Placental epithelial cell (primary cell): ENCODE measurements at places on chromosomes 6 and 20. TPM values are rescaled to one million over a fixed set of nuclear protein-coding genes. Genes with fewer than 3 reads are reported as not detected.

Gene CASS4
- total RNA-seq: under 0.01 and 1.5 TPM in 2 replicates

Gene FOXA2
- total RNA-seq: not detected in 2 replicates

Gene PCED1A
- total RNA-seq: 39.0 and 54.6 TPM in 2 replicates

Gene ZNF343
- total RNA-seq: 9.8 and 11.8 TPM in 2 replicates

Gene PERP
- total RNA-seq: 96.2 and 135 TPM in 2 replicates

Gene PRSS16
- total RNA-seq: 6.9 and 10.2 TPM in 2 replicates

Gene TINAG
- not detected in 2 replicates for total RNA-seq

Gene DDO
- total RNA-seq: not detected in 2 replicates

Gene PGC
- total RNA-seq: not detected in 2 replicates

Gene FOXF2
- under 0.01 TPM in 1 of 2 replicates, not detected in the other for total RNA-seq

Gene MEP1A
- not detected in 2 replicates for total RNA-seq

Gene C6orf58
- not detected in 2 replicates for total RNA-seq

Gene HTR1B
- 0.65 and 5.1 TPM in 2 replicates for total RNA-seq

Gene LINC00237
- not detected in 2 replicates for total RNA-seq

Gene NOX3
- total RNA-seq: not detected in 2 replicates

Gene HMGCLL1
- not detected in 2 replicates for total RNA-seq

Gene STX16
- 17.4 and 41.6 TPM in 2 replicates for total RNA-seq

Gene CLIC5
- 1.2 and 1.5 TPM in 2 replicates for total RNA-seq

Gene TMEM30A
- 75.0 and 123 TPM in 2 replicates for total RNA-seq

Gene SOBP
- not detected in 2 replicates for total RNA-seq

Gene ADGB
- 0.39 TPM in 1 of 2 replicates, not detected in the other for total RNA-seq

Gene EPPIN
- 0.11 TPM in 1 of 2 replicates, not detected in the other for total RNA-seq

Gene SPEF1
- total RNA-seq: 0.22 TPM in 1 of 2 replicates, not detected in the other

Gene TFAP2D
- total RNA-seq: not detected in 2 replicates

Gene CNBD2
- total RNA-seq: 3.5 and 4.3 TPM in 2 replicates

Gene PSORS1C1
- total RNA-seq: 4.6 and 41.2 TPM in 2 replicates

Gene NOTCH4
- 0.98 and 3.5 TPM in 2 replicates for total RNA-seq

Gene POLR3F
- total RNA-seq: 11.8 and 13.3 TPM in 2 replicates

Gene SIRPB2
- under 0.01 TPM in 1 of 2 replicates, not detected in the other for total RNA-seq

Gene TRIM10
- not detected in 2 replicates for total RNA-seq

Gene PSMB1
- total RNA-seq: 211 and 252 TPM in 2 replicates

Gene ENPP5
- 1.2 and 2.5 TPM in 2 replicates for total RNA-seq

Gene CDC25B
- total RNA-seq: 32.4 and 42.0 TPM in 2 replicates

Gene WASF1
- 5.1 and 5.4 TPM in 2 replicates for total RNA-seq

Gene PBOV1
- not detected in 2 replicates for total RNA-seq

Gene TGM3
- not detected in 2 replicates for total RNA-seq

Gene TAGAP
- total RNA-seq: 0.11 and 0.39 TPM in 2 replicates

Gene GNAS-AS1
- total RNA-seq: 0.87 and 1.2 TPM in 2 replicates

Gene IL17A
- total RNA-seq: not detected in 2 replicates

Gene SLC22A1
- 0.65 and 2.0 TPM in 2 replicates for total RNA-seq

Gene HEY2
- not detected in 2 replicates for total RNA-seq

Gene CLVS2
- 0.54 and 1.6 TPM in 2 replicates for total RNA-seq

Gene HSPA1A
- total RNA-seq: 65.7 and 80.9 TPM in 2 replicates

Gene SMPD2
- 14.7 and 18.8 TPM in 2 replicates for total RNA-seq

Gene CTCFL
- total RNA-seq: under 0.01 TPM in 1 of 2 replicates, not detected in the other

Gene STK4
- total RNA-seq: 13.7 and 20.6 TPM in 2 replicates

Gene RIMS1
- total RNA-seq: not detected in 2 replicates

Gene PDE10A
- total RNA-seq: 51.4 and 58.9 TPM in 2 replicates

Gene UBE2J1
- 80.1 and 210 TPM in 2 replicates for total RNA-seq

Gene SCUBE3
- 0.11 and 0.79 TPM in 2 replicates for total RNA-seq

Gene CD83
- 1.2 and 3.4 TPM in 2 replicates for total RNA-seq

Gene MATN4
- total RNA-seq: 0.54 and 1.2 TPM in 2 replicates

Gene EDN1
- 45.1 and 91.0 TPM in 2 replicates for total RNA-seq

Gene SLC13A3
- total RNA-seq: 3.9 and 6.3 TPM in 2 replicates

Gene SLPI
- total RNA-seq: 0.79 TPM in 1 of 2 replicates, not detected in the other
